Lung (tissue), 17 donors: ENCODE measurements at places on chromosomes 2 and 18. TPM values are rescaled to one million over a fixed set of nuclear protein-coding genes. Genes with fewer than 3 reads are reported as not detected.

Gene AGXT
- total RNA-seq = 0.61 TPM

DNA sequence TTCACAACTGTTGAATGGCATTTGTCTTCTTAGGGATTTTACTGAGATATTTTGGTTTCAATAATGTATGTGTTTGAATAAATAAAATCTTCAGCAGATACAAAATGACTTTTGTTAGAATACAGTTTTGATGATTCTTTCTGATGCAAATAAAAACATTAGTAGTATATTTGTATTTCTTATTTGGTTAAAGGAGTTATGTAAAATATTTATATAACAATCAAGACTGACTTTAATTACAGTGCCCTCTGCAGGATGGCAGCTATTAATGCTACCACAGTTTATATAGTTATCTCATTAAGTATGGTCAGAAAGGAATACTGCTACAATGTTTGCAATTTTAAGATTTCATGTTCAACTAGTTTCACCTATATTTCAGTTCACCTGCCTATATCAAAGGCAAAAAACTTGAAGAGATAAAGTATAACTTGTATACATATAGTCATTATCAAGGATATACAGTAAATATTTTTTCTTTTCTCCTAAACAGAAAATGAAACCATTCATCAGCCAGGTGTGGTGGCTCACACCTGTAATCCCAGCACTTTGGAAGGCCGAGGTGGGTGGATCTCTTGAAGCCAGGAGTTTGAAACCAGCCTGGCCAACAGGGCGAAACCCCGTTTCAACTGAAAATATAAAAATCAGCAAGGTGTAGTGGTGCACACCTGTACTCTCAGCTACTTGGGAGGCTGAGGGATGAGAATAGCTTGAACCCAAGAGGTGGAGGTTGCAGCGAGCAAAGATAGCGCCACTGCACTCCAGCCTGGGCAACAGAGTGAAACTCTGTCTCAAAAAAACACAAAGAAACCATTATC, 19.8 kb downstream of the ARL5A start:
- DNase-seq = no peak
- H3K36me3 ChIP-seq = peaks cover 18% of the 10 kb centered on the region
- no peak overlapping the region for H3K27ac ChIP-seq
- no peaks in the 10 kb centered on the region for H3K27me3 ChIP-seq

DNA sequence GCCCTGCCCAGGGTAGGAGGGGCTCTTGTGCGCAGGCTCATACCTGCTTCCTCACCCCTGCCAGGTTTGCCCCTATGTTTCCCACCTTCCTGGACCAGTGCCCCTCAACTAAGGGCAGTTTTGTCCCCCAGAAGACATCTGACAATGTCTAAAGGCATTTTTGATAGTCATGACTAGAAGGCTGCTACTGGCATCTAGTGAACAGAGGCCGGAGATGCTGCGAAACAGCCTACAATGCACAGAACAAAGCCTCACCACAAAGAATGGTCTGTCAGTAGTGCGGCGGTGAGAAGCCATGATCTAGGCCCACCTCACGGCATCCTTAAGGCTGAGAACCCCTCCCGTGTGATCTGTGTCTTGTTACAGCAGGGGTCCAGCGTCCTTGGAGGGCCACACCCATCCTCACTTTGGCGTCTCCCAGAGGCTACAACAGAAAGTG, 96.0 kb downstream of the TMEM17 start:
- no peak overlapping the region for H3K4me3 ChIP-seq
- DNase-seq = no peak
- no peaks in the 10 kb centered on the region for H3K36me3 ChIP-seq
- H3K4me1 ChIP-seq = no peaks in the 10 kb centered on the region
- no peaks in the 10 kb centered on the region for H3K27me3 ChIP-seq

DNA sequence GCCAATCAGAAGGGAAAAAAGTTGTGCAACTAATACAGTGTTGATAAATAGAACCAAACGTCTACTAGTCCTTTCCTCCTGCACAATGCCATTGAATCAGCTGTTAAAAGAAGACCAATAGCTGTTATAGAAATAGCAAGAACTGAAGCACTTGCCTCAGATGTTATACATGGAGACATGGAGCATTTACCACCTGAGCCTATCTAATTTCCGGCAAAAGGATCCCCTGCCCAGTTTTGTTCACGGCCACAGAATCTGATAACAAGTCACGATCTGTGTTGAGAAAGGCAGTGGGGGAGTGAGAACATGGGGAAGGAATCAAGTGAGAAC, 285.4 kb downstream of the ZEB2 start:
- H3K4me3 ChIP-seq = no peak overlapping the region
- peaks cover 23% of the 10 kb centered on the region for H3K4me1 ChIP-seq
- H3K36me3 ChIP-seq = no peaks in the 10 kb centered on the region
- no peak overlapping the region for H3K27ac ChIP-seq
- peak; percentile 88 for DNase-seq

DNA sequence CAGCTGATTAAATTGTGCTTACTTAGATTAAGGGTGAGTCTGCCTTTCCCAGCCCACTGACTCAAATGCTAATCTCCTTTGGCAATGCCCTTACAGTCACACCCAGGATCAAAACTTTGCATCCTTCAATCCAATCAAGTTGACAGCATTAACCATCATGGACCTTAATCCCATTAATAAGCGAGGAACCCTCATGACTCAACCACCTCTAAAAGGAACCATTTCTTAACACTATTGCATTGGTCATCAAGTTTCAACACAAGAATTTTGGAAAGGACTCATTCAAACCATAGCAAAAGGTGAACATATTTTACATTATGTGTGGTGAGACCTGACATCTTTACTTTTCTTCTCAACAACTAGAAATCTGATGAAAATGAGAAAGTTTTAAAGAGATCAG, 187.0 kb downstream of the OSR1 start:
- H3K4me3 ChIP-seq = no peak overlapping the region
- peaks cover 7% of the 10 kb centered on the region for H3K4me1 ChIP-seq
- H3K36me3 ChIP-seq = no peaks in the 10 kb centered on the region
- no peaks in the 10 kb centered on the region for H3K27me3 ChIP-seq

Gene ASTL
- not detected for total RNA-seq

DNA sequence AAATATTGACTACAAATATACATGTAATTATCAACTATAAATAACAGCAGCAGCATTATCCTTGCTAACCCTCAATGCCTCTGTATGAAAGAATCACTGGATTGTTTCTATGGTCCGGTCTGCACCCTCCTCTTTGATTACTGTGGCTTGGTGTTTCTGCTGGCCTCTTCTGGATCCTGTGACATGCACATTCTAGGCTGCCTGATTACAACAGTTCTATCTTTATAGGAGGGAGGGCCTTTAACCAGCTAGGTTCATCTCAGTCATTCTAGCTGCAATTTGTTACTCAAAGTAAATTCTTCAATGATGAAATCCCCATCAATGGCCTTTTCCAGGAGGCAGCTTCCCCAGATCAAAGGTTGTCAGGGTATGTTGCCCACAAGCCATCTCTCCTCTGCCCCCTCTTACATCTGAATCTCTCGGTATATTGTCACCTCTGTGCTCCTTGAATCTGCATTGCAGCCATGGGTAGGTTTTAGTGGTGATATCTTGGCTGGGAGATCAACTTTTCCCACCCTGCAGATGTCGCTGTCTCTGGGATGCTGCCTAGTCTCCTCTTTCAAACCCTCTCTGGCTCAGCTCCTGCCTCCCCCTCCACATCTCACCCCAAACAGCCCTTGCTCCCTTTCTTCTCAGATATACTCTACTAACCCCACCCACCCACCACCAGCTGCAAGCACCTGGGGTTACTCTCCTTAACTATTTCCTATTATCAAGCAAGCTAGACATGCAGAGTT, 106.2 kb upstream of the BZW1 start:
- no peaks in the 10 kb centered on the region for H3K27me3 ChIP-seq
- no peak overlapping the region for H3K27ac ChIP-seq
- DNase-seq = peak; percentile 67
- H3K36me3 ChIP-seq = no peaks in the 10 kb centered on the region

- no peak overlapping the region for H3K4me3 ChIP-seq
- no peak overlapping the region for H3K27ac ChIP-seq
- no peaks in the 10 kb centered on the region for H3K4me1 ChIP-seq
- DNase-seq = no peak
- no peaks in the 10 kb centered on the region for H3K36me3 ChIP-seq
Observed at GRCh38 chr2:129190494-129190893, 789.0 kb upstream of the RAB6C start.

DNA sequence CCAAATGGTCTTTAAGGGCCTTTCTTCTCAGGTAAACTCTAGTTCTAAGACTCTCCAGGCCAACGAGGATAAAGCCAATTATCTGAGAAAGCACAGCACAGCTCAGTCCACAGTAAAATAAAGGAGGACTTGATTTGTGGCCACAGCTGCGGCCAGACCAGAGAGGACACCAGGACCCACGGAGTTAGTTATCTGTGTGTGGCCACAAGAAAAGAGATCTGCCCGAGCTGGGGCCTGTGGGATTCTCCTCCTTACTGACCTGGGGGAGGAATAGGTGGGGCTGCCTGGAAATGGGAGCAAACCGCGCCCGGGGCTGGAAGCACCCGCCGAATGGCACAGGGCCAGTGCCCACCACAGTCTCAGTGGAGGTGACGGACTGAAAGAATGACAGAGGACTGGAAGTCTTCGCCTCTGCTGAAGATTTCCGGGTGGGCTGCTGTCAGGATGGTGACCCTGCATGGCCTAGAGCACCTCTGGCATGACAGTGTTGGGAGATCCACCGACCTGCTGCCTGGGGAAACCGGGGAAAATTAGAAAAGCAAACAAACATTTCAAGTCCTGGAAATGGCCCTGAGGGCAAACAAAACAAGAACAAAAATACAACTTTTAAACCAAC, 13.3 kb downstream of the PROC start:
- no peak overlapping the region for H3K27ac ChIP-seq
- H3K4me3 ChIP-seq = no peak overlapping the region
- no peaks in the 10 kb centered on the region for H3K4me1 ChIP-seq
- no peaks in the 10 kb centered on the region for H3K36me3 ChIP-seq

DNA sequence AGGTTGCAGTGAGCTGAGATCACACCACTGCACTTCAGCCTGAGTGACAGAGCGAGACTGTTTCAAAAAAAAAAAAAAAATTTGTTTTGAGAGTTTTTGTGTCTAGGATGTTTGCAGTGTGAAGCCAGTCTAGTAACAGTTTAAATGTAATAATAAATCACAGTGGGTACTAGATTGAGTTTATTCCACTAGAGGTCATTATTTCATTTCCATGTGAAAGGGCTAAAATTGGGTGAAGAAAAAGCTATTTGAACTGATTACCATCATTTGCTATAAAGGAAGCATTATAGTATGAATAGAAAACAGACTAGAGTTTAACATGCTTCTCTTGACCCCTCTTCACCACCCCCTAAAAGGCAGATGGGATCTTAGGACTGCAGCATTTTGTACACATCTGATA, 20.3 kb downstream of the SNRPD1 start:
- no peak for DNase-seq
- no peaks in the 10 kb centered on the region for H3K4me1 ChIP-seq
- no peak overlapping the region for H3K27ac ChIP-seq
- peaks cover 22% of the 10 kb centered on the region for H3K36me3 ChIP-seq

- DNase-seq = peak; percentile 63
- H3K36me3 ChIP-seq = no peaks in the 10 kb centered on the region
- H3K4me3 ChIP-seq = no peak overlapping the region
- no peaks in the 10 kb centered on the region for H3K27me3 ChIP-seq
- H3K4me1 ChIP-seq = peaks cover 72% of the 10 kb centered on the region
Observed at GRCh38 chr18:48934723-48935432, 15.9 kb downstream of the SMAD7 start.

DNA sequence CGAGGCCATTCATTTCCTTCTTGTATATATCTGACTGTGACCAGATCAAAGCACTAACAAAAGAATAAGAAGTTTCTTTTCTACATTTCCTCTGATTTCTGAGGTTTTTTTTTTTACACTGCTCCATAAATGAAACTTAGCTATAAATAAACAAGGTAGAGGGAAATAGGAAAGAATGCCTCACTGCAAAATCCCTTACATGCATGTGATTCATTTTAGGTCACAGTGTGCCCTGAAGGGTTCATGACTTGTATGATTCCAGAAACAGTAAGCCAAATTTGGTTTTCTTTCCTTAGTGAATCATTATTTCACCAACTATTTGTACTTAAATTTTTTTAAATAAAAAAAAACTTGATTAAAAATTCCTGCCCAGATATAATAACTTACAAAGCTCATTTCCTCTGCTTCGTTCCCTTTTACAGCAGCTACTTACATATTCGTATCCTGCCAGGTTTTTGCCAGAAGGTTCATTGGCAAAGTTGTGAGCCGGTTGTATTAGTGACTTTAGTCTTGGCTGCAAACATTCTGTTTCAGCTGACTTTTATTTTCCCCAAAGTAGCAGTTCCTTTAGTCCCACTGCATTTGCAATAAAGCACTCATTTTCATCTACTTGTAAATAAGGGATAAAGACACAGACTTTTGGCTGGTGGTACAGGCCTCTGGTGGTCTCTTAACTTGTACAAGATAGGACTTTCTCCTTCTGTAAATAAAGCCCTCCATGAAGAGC, 58.6 kb downstream of the LRP2 start:
- no peaks in the 10 kb centered on the region for H3K36me3 ChIP-seq
- no peaks in the 10 kb centered on the region for H3K27me3 ChIP-seq
- no peak overlapping the region for H3K27ac ChIP-seq
- no peaks in the 10 kb centered on the region for H3K4me1 ChIP-seq

Gene EFHD1
- total RNA-seq = 2.2 TPM

DNA sequence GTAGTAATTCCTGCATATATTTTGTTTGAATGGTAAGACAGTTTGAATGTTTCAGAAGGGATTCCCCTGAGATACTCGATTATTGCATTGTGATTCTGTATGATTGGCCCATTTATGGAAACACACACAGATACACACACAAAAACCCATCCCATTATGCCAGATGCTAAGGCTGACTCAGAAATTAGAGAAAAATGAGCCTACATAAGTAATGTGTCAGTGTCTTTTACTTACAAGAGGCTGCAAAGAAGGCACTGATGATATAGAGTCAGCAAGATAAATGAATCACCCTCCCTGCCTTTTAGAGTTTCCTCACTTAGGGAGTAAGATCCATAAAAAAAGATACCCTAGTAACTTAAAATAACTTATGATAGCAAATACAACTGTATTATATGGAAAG, 1481.1 kb upstream of the ACVR2A start:
- H3K4me1 ChIP-seq = no peaks in the 10 kb centered on the region
- no peak for DNase-seq
- H3K4me3 ChIP-seq = no peak overlapping the region
- no peaks in the 10 kb centered on the region for H3K27me3 ChIP-seq
- H3K27ac ChIP-seq = no peak overlapping the region

DNA sequence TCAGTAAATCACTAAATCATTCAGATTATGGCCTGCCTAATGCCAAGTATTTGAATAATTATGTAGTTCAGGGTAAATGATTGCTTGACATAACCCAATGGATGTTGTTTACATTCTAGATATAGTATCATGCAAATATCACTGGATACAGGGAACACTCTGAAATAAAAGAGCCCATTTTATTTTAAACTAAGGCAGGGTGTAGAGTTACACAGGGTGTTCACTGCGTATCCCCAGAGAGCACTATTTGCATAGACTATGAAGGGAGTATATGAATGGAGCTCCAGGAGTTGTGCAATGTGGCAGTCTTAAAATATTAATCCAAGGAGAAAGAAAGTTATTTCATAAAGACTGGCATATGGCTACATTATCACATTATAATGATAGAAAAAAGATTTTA, 701.1 kb upstream of the KLHL29 start:
- no peak overlapping the region for H3K27ac ChIP-seq
- H3K4me1 ChIP-seq = no peaks in the 10 kb centered on the region
- H3K36me3 ChIP-seq = no peaks in the 10 kb centered on the region
- DNase-seq = no peak
- H3K27me3 ChIP-seq = no peaks in the 10 kb centered on the region

GRCh38 chr2:228247335-228247734, 65.8 kb upstream of the SPHKAP start:
- H3K36me3 ChIP-seq = no peaks in the 10 kb centered on the region
- no peak for DNase-seq
- H3K27me3 ChIP-seq = no peaks in the 10 kb centered on the region
- H3K4me3 ChIP-seq = no peak overlapping the region
- H3K27ac ChIP-seq = no peak overlapping the region
- H3K4me1 ChIP-seq = no peaks in the 10 kb centered on the region
